T-helper 2 cell treated with Interferon-gamma antibody and Interleukin-4, amounts not matched to agents 100 ng/mL and 5 ng/mL, for 36 hours (primary cell): ENCODE measurements at places on chromosomes 6 and 20. TPM values are rescaled to one million over a fixed set of nuclear protein-coding genes. Genes with fewer than 3 reads are reported as not detected.

The TRIM38 gene
- total RNA-seq = 24.9 and 25.2 TPM in 2 replicates

The SSR1 gene
- 198 and 210 TPM in 2 replicates for total RNA-seq

The COL21A1 gene
- total RNA-seq = not detected in 2 replicates

The DSP gene
- total RNA-seq = 0.02 TPM in 1 of 2 replicates, not detected in the other

The MAS1 gene
- not detected in 2 replicates for total RNA-seq

The MROH8 gene
- total RNA-seq = 0.75 and 1.6 TPM in 2 replicates

The PTCRA gene
- total RNA-seq = not detected in 2 replicates
